ENCODE measurements at places on chromosomes 6 and 20. TPM values are rescaled to one million over a fixed set of nuclear protein-coding genes. Genes with fewer than 3 reads are reported as not detected.

PLN gene
- 7.5 TPM for total RNA-seq

OR2H2 gene
- total RNA-seq: not detected

OPRM1 gene
- total RNA-seq: not detected

DNA sequence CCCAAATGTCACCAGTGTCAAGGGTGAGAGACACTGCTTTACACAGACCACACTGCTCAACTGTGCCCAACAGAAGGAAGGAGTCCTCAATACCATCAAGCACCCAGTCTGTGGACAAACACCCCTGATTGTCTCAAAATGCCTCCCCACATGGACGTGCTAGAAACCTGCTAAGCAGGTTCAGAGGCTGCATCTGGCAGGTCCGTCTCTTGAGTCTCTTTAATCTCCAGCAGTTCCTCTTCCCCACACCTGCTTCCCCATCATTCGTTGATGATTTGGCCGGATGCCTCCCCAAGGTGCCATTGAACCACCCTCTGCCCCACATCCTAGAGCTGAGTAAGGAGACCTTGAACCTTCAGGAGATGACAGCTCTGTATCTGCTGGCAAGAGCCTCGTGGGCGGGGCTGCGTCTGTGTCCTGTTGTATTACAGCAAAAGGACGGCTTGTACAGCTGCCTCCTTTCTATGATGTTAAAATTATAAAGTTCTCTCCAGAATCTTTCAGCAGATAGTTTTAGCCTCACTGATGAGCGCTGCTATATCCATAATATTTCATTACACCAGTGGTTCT, 179.2 kb downstream of the PREX1 start:
- no peaks in the 10 kb centered on the region for H3K27me3 ChIP-seq
- no peak overlapping the region for H3K27ac ChIP-seq

- DNase-seq: no peak
- H3K4me1 ChIP-seq: no peaks in the 10 kb centered on the region
- peak overlapping the region; percentile 22 for H3K27ac ChIP-seq
- H3K4me3 ChIP-seq: no peak overlapping the region
- H3K27me3 ChIP-seq: no peaks in the 10 kb centered on the region
Measured at GRCh38 chr20:36550790-36551299, 9.5 kb downstream of the MYL9 start.

DNA sequence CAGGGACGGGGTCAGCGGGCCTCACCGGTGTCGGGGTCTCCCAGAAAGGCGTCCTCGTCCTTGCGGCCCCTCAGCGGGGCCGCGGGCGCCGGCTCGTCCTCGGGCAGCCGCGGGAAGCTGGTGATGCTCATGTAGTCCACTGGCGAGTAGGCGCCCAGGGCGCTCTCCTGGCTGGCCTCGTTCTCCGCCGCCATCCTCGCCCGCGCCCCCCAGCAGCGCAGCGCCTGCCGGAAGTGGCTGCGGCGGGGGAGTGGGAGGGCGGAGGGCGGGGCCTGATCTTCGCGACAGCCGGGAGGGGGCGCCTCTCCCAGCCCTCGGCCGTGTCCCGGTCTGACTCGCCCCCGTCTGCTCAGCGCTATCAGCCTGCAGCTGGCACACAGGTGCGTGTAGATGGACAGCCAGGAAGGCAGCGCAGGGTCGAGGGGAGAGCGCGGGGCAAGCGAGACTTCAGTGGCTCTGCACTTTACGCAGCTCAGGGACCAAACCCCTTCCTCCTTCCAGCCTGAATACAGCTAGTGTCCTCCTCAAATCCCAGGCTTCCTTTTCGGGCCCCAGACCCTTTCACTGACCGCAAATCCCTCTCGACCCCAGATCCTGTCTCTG, at the start of gene GGT7:
GGT7 (minus strand) TSS at position 235 of the 603 bp plus-strand sequence; CDS start at position 194, 41 bp downstream.
- H3K27ac ChIP-seq: peak within 1 kb of the TSS; percentile 75
- H3K4me3 ChIP-seq: peak within 1 kb of the TSS; percentile 75
- no peaks in the 10 kb centered on the region for H3K36me3 ChIP-seq
- peaks cover 46% of the 10 kb centered on the region for H3K4me1 ChIP-seq
- DNase-seq: peak; percentile 89

- peak overlapping the region; percentile 61 for H3K27ac ChIP-seq
- no peak overlapping the region for H3K4me3 ChIP-seq
Measured at GRCh38 chr6:47242483-47243386, 67.0 kb downstream of the TNFRSF21 start.

GRCh38 chr6:105005451-105005850, 48.5 kb downstream of the LIN28B start:
- H3K27ac ChIP-seq: no peak overlapping the region
- H3K27me3 ChIP-seq: no peaks in the 10 kb centered on the region
- H3K4me3 ChIP-seq: no peak overlapping the region
- DNase-seq: no peak
- H3K4me1 ChIP-seq: no peaks in the 10 kb centered on the region
- no peaks in the 10 kb centered on the region for H3K36me3 ChIP-seq

DNA sequence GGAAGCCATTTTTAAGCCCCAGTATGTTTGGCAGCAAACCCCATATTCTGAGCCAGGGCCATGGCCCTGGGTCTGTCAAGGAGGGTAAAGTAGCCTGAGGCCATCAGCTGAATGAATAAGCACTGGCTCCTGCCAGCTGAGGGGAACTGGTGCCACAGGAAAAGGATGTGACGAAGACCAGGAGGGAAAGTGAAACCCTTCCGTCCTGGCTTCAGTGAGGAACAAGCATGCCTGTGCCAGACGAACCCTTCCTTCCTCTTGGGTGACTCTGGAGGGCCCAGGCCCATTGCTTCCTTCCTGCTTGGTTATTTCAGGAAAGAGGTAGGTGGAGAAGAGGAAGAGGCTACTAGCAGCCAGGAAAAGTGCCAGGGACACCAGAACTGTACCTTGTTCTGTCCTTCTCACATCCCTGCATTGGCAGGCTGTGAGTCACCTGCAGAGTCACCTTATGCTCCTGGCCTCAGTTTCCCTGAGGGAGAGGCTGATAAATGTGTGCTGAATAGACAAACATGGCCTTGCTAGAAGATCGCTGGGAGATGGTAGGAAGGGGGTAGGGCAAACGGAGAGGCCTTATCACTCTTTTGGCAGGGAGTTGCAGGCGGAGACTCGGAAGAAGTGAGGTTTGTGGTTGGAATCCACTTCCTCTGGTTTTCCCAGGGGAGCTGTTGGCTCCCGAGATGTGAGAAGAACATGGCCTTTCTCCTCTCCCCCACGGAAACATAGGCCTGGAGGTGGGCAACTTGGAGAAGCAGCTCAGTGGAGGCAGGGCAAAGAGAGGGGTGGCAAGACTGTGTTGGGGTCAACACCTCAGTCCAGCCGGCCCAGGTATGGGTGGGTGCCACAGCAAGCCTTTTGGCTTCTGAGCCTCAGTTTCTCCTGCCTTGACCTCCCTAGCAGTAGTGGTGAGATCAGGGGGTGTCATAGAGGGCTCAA, 37.4 kb downstream of the COX4I2 start:
- H3K4me1 ChIP-seq: peaks cover 99% of the 10 kb centered on the region

GRCh38 chr20:57748601-57749130, 38.9 kb upstream of the PMEPA1 start:
- H3K27me3 ChIP-seq: no peaks in the 10 kb centered on the region
- H3K4me3 ChIP-seq: peak overlapping the region; percentile 41
- peak; percentile 74 for DNase-seq
- H3K36me3 ChIP-seq: no peaks in the 10 kb centered on the region

DNA sequence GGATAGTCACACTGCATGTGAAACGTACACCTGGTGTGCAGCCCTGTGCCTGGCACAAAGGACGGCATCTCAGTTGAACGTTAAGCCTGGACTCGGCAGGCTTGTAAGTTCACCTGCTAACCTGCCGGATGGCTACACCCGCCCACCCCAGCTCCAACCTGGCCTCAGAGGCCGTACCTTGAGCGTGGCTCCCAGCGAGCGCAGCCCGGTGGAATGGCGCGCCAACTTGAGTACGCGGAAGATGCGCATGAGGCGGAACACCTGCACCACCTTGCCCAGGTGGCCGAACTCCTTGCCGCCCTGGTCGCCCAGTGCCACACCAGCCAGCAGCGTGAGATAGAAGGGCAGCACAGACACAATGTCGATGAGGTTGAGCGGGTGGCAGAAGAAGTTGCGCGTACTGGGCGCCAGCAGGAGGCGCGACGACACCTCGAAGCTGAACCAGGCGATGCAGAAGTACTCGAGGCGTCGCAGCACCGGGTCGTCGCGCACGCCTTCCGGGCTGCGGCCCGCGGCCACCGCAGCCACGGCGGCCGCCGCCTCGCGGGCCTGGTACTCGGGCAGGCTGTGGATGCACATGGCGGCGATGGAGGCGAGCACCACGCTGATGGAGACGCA, 3.3 kb downstream of the KCNS1 start:
- no peaks in the 10 kb centered on the region for H3K36me3 ChIP-seq
- H3K27ac ChIP-seq: no peak overlapping the region
- H3K27me3 ChIP-seq: peaks cover 50% of the 10 kb centered on the region
- DNase-seq: peak; percentile 72
- peaks cover 14% of the 10 kb centered on the region for H3K4me1 ChIP-seq

All from lower lobe of right lung (tissue), 2 donors.